ENCODE measurements at places on chromosomes 5 and 9. TPM values are rescaled to one million over a fixed set of nuclear protein-coding genes. Genes with fewer than 3 reads are reported as not detected.

GRCh38 chr5:154157483-154158378 is 32.8 kb upstream of the GALNT10 start:
- DNase-seq, result no peak

- peak; percentile 13 for DNase-seq
Measured at GRCh38 chr5:3373391-3373790, 222.2 kb upstream of the IRX1 start.

GRCh38 chr9:127366594-127366993 is 30.4 kb upstream of the SLC2A8 start:
- no peak for DNase-seq

GRCh38 chr5:67425514-67425913 is 228.9 kb upstream of the CD180 start:
- no peak for DNase-seq

GRCh38 chr9:130297371-130297770 is 31.8 kb downstream of the HMCN2 start:
- no peak for DNase-seq

DNA sequence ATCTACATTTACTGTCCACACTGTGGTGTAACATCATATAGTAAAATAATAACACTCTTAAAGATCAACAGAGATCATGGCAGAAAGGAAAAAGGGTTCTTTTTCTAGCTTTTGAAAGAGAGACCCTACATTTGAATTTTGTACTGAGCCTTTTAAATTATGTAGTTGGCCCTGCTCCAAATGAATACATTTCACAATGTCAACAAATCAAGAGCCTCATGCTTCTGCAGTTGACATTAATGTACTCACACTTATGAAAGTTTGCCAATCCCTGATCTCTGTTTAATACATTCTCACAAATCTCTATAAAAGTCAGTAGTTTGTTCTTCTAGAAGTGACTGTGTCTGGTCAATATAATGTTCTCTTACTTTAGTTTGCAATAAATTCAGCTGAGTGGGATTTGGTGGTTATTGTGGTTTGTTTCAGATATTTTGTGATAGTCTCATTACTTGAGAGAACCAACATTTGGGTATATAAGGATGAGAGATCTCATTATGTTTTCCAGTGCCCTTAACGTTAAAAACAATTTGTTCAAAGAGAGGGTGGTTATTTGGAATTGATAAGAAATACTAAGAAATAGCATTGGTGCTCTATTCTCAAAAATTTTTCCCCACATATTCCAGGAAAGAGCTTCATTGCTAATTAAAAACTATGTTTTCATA is 277.8 kb upstream of the FTMT start:
- DNase-seq, result no peak

- DNase-seq, result no peak
Measured at GRCh38 chr5:145825751-145826180, 9.4 kb downstream of the PRELID2 start.

- no peak for DNase-seq
Measured at GRCh38 chr9:136107953-136108647, 10.6 kb downstream of the TMEM250 start.

DNA sequence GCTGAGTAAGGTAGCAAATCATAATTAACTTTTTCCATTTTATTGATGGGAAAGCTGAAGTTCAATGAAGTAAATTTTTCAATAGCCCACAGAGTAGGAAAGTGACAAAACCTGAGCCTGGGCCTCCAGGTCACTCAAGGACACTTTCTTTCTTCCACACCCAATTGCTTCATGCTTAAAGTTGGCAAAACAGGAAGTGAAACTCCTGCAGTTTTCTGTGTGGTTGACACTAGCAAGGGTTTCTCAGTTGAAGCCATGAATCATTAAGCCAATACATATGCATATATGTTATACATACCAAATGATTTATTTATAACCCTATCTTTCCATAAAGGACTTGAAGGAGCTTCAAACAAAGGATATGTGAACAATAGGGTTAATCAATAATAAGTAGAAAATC is 13.9 kb downstream of the TLR4 start:
- DNase-seq, result no peak

DNA sequence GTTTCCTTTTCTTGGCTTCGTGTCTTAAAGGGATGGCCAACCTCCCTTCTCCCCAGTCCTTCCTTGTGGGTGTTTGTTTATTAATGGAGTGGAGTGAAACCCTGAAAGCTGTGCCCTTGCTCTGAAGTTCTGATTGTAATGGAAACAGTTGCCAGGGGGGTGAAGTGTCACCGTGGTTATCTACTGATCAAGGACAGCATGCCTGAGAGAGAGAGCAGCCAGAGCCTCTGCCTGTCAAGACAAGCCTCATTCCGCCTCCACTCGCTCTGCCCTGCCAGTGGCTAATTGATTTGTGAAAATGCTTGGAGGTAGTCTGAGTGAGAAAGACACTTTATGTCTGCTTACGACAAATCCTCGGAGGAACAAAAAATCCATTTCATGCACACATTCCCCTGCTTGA is 143.7 kb upstream of the SLC30A5 start:
- no peak for DNase-seq

DNA sequence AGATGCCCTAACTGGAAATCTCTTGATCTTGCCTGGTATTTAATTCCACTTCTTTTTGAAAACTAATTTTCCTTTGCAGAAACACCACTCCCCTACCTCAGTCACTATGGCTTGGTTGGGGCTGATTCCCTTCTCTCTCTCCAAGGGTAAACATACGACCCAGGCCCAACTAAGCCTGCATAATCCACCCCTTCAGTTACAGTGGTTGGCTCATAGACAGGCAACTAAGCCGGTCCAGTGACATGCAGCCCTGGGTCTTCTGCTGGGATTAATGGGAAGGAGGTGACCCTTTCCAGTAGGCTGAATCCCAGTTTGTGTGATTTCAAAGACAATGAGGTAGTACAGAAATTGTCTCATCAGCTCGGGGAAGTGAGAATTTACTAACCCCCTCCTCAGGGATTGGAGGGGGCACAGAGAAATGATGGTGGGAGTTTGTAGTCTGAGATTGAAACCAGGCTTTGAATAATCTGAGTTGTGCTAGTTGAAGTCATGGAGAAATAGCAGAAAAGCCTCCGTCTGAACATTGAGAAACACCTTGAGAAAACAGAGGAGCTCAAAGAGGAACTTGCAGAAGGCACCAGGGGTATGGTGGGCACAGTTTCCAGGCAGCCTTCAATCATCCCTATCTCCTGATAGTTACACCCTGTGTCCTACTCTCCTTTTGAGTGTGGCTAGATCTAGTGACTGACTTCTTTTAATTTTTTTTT is 148.9 kb downstream of the GCNT1 start:
- no peak for DNase-seq

GRCh38 chr5:133818869-133819600 is 149.4 kb downstream of the C5orf15 start:
- DNase-seq, result peak; percentile 23

GRCh38 chr5:32542216-32543059 is 42.9 kb upstream of the SUB1 start:
- no peak for DNase-seq

DNA sequence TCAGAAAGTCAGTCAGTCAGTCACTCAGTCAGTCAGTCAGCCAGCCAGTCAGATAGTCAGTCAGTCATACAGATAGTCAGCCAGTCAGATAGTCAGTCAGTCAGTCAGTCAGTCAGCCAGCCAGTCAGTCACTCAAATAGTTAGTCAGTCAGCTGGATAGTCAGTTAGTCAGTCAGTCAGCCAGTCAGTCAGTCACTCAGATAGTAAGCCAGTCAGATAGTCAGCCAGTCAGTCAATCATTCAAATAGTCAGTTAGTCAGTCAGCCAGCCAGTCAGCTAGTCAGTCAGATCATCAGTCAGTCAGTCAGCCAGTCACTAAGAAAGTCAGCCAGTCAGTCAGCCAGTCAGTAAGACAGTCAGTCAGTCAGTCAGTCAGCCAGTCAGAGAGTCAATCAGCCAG is 477.1 kb downstream of the AGTPBP1 start:
- no peak for DNase-seq

- no peak for DNase-seq
Measured at GRCh38 chr9:95952471-95952870, 77.0 kb downstream of the ERCC6L2 start.

GRCh38 chr5:176381979-176382378 is 6.4 kb downstream of the NOP16 start:
- no peak for DNase-seq

- DNase-seq, result no peak
Measured at GRCh38 chr5:67141644-67142043, 55.0 kb downstream of the CD180 start.

- no peak for DNase-seq
Measured at GRCh38 chr9:70761139-70761670, 346.7 kb upstream of the KLF9 start.

DNA sequence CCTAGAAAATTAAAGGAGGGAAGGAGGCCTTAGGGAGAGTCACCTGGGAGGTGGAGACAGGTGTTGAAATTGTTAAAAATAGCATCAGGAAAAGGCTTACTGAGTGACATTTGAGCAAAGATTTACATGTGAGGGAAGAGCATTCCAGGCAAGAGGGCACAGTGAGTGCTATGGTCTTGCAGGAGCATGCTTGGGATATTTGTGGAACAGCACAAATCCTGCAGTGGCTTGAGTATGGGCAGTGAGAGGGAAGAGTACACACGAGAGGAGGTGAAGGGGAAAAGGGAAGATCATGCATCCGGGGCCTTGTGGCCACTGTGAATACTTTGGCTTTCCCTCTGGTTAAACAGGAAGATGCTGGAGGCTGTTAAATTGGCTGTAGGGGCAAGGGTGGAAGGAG is 36.6 kb downstream of the ACER2 start:
- DNase-seq, result no peak

DNA sequence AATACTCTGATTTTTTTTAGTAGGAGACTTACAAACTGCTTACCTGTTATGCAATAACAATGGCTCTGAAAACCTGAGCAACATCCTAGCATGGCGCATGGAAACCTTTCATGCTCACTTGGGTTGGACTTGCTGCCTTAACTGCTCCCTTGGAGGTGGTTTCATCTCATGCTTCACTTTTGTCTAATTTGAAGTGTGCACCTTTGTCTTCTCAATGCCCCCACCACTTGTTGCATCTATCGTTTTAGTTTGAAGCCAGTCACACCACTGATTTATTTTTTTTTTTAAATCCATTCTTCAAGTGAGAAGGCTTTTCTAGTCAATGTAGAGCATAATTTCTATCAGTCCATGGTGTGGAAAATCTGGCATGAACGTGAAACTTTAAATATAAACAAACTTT is 63.2 kb downstream of the CFAP90 start:
- no peak for DNase-seq

GRCh38 chr9:96031366-96031824 is 155.9 kb downstream of the ERCC6L2 start:
- DNase-seq, result peak; percentile 75

GRCh38 chr5:3179220-3179619 is 416.4 kb upstream of the IRX1 start:
- no peak for DNase-seq

DNA sequence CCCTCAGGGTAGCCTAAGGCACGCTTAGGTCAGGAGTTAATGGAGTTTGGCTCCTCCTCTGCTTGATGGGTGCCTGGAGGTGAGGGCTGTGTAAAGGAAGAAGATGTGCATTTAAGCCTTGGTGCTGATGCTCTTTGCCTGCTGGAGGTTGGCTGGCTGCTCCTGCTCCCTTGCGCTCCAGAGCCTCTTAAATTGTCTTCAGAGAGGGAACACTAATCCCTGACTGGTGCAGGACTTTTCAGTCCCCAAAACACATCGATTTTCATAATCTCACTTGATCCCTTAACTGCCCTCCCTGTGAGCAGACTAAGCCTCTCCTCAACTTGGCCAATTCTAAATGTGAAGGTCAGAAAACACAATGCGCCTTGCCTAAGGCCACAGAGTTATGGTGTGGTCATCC is 16.2 kb upstream of the TCOF1 start:
- no peak for DNase-seq

GRCh38 chr5:170186156-170186555 is 46.6 kb upstream of the C5orf58 start:
- no peak for DNase-seq

The PRLR gene
- total RNA-seq, result 1.9 TPM

The C1QTNF2 gene
- total RNA-seq, result 4.9 TPM

The PDE6A gene
- total RNA-seq, result not detected

The IFNB1 gene
- total RNA-seq, result not detected

The ACTBL2 gene
- total RNA-seq, result not detected

The MEGF10 gene
- total RNA-seq, result 8.2 TPM

The GNA14 gene
- 8.0 TPM for total RNA-seq

The LMX1B gene
- 0.71 TPM for total RNA-seq

The S1PR3 gene
- total RNA-seq, result 16.9 TPM

The FGF1 gene
- total RNA-seq, result 316 TPM

The SLC45A2 gene
- not detected for total RNA-seq

The SLC6A7 gene
- total RNA-seq, result not detected

The CCNB1 gene
- total RNA-seq, result 3.3 TPM

Measured in sciatic nerve (tissue), 2 donors.